ENCODE measurements at places on chromosomes 2 and 18.

- DNase-seq = no peak
These were observed 121.8 kb downstream of the MEMO1 start for GRCh38 chr2:31889044-31889443.

DNA sequence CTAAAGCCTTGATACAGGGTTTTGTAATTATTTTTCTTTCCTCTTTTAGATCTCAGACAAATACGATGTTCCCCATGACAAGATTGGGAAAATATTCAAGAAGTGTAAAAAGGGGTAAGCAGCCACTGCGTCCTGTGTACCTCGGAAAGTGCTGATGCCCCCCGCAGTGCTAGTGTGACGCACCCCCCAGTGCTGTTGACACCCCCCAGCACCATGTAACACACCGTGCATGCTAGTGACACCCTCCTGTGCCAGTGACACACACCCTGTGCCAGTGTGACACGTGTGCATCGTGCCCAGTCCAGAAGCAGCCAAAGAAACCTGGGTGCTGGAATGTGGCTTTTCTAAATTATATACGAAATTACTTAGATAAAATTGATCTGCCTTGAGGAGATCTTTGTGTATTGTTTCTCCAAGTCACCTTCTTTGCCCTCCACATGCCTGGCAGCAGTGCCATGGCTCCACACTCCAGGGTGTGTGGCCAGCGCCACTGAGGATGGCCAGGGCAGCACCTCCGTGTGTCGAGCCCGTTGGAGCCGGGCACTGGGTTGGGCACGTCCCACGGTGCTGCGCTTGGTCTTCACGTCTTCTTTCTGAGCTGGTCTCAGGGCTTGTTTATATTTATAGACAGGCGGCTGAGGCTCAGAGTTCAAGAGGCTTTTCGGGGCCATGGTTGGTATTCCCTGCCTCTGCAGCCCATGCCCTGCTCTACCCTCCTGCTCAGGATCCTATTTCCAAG, 44.3 kb upstream of the KLF11 start:
- no peak for DNase-seq

- DNase-seq = no peak
These were observed 13.0 kb upstream of the FHL2 start for GRCh38 chr2:105411720-105412407.

GRCh38 chr2:238290091-238290509, 1.7 kb upstream of the PER2 start:
- DNase-seq = peak; percentile 40

- DNase-seq = no peak
These were observed 25.2 kb downstream of the SIX2 start for GRCh38 chr2:44983836-44984604.

GRCh38 chr2:185145316-185146121, 547.2 kb downstream of the ZNF804A start:
- no peak for DNase-seq

GRCh38 chr2:18830962-18831361, 241.6 kb upstream of the NT5C1B start:
- DNase-seq = no peak

DNA sequence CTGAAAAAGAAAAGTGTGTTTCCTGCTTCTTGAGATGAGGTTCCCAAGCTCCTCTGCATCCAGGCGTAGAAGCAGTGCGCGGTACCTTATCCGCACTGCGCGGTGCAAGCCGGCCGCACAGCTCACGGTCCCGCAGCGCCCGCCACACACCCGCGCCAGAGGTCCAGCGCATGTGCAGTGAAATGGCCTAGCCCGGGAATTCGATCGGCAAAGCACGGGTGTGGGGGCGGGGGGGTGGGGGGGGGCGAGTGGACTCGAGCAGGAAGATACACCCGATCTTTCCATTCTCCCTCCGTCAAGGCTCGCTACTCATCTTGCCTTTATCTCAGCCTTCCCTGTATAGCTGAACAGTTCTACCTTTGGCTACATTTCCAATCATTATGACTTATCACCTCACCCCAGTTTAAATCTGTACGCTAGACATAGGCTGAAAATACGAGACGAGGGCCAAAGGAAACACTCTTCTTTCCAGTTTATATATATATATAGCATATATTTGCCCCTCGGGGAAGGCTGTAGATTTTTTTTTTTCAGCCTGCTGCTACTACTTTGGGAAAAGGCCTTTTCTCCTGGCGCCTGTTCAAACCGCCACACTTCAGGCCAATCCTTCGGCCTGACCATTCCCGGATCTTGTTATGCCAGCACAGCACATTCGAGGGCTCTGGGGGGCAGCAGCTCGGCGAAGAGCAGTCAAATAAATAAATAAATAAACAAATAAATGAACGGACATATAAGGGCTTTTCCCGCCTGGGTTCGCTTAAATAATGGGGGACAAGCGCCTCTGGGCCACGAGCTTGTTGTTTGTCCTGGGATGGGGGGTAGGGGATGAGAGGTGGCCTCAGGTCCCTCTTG, 10.4 kb downstream of the HOXD8 start:
- peak; percentile 22 for DNase-seq

- DNase-seq = no peak
These were observed 43.6 kb downstream of the MCFD2 start for GRCh38 chr2:46871976-46872381.

GRCh38 chr2:113127646-113128570, 510 bp downstream of the IL1RN start:
- no peak for DNase-seq

DNA sequence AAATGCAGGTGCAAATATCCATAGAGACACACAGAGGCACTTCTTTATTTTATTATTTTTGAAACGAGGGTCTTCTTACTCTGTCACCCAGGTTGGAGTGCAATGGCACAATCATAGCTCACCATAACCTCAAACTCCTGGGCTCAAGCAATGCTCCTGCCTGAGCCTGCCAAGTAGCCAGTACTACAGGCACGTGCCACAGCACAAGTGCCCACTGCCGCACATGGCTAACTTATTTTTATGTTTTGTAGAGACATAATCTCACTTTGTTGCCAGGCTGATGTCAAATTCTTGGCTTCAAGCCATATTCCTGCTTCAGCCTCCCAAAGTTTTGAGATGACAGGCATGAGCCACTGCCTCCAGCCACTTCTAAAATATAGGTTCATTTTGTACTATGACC, 537.6 kb downstream of the THSD7B start:
- no peak for DNase-seq

DNA sequence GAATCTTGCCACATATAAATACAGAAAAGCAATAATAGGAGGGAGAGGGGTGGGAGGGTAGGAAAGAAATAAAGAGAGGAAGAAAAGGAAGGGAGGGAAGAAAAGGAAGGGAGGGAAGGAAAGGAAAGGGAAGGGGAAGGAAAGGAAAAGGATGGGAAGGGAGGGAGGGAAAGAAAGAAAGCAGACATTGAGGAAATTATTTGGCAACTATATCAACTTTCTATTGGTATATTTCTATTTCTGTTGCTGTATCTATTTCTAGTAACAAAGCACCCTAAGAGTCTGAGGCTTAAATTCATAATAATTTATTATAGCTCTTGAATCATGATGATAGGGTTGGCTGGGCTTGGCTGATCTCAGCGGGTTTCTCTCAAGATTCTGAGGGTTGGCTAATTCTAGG, 648.0 kb downstream of the CCDC85A start:
- no peak for DNase-seq

- DNase-seq = no peak
These were observed 126.6 kb downstream of the COMMD1 start for GRCh38 chr2:62032096-62032495.

- DNase-seq = no peak
These were observed 102.7 kb upstream of the TAF1B start for GRCh38 chr2:9740382-9741073.
